BE2C (cell line): ENCODE measurements at places on chromosomes 2 and 18.
A peak's percentile ranks its signal among the peaks of the same experiment; 100 is the strongest.

- no peak for DNase-seq
These were observed 109.9 kb upstream of the CRIM1 start for GRCh38 chr2:36245651-36246050.

- peak; percentile 24 for DNase-seq
These were observed 218.4 kb upstream of the REV1 start for GRCh38 chr2:99708231-99708630.

DNA sequence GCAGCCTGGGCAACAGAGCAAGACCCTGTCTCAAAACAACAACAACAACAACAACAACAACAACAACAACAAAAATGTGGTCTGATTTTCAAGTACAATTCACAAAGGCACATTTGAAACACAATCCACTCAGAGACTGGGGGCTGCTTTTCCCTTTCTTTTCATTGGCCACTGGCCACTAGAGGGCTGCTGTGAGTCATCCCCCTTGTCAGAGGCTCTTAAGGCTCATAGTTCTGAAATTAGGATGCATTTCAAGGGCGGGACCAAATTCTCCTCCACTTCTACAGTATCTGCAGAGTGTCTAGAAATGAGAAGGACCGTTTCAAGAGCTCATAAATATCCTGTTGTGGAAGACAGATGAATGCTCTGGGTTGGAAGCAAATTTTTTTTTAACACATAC, 285.4 kb downstream of the NRXN1 start:
- peak; percentile 30 for DNase-seq

DNA sequence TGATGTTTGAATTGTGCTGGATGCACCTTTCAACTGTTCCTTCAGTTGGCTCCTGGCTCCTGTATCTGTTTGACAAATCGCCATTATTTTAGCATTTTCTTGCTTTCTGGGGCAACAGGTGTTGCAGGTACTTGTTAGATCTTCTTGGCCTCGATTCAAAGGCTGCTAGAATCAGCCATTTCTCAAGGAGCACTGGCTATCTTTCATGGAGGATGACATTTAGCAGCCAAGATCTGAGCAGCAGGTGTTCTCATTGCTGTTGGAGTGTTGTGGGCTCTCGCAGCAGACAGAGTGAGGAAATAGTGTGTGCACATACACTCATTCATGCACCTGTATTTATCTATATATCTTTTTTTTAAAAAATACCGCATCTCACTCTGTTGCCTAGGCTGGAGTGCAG, 52.2 kb downstream of the INPP5D start:
- no peak for DNase-seq

GRCh38 chr18:21242141-21242779, at the start of gene GREB1L:
TSS of gene GREB1L (plus strand) at chr18:21242232. CDS start at chr18:21383519, 141,287 bp downstream.
- peak; percentile 33 for DNase-seq

DNA sequence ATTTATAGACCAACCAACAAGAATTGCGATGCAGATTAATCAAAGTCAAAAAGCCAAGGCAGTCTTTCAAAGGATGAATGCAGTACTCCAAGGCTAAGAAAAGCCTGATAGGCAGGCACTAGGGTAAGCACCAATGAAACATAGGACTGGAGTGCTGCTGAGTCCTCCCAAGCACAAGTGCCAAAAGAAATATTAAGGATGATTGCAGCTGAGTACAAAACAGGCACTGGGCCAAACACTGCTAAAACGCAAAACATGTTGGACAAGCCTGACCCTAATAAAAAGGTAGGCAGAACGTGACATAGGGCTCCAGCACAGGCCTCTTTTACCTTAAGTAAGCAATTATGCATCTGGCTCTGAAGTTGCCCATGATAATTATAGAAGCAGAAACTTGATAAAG, 160.1 kb upstream of the LRP1B start:
- no peak for DNase-seq

DNA sequence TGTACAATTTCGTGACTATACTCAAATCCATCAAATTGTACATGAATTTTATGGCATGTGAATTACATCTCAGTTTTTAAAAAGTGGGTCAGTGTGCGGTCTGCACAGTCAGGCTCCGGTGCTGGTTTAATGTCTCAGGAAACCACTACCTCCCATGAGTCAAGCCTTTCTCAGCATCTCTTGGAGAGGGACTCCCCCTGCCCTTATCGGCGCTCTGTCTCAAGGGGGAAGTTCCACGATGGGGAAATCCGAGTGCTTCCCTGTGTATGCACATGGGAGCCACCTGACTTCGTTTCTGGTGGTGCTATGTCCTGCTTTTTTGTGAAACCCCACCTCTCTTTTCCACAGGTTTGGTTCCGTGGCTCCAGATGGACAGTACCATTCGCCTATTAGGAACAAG, 72.5 kb downstream of the ACOXL start:
- no peak for DNase-seq

- DNase-seq, result no peak
These were observed 482.0 kb downstream of the PIK3C3 start for GRCh38 chr18:42437001-42437400.

DNA sequence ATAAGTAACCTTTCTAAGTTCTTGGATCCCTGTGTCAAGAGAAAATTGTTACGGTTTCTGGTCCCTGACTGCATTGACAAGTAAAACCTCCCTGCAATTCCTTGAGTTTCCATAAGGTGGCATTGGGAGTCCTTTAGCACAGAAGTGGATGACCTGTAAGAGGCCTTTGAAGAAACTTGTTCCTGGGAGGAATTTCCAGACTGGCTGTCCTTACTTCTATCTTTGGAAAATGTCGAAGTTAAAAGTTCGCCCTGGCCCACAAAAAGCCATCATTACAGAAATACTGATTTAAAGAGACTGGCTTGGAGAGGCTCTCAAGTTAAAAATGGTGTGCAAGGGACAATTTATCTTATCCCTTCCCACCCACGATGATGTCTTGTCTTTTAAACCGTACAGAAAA, 218.4 kb downstream of the CDH20 start:
- DNase-seq, result peak; percentile 20

DNA sequence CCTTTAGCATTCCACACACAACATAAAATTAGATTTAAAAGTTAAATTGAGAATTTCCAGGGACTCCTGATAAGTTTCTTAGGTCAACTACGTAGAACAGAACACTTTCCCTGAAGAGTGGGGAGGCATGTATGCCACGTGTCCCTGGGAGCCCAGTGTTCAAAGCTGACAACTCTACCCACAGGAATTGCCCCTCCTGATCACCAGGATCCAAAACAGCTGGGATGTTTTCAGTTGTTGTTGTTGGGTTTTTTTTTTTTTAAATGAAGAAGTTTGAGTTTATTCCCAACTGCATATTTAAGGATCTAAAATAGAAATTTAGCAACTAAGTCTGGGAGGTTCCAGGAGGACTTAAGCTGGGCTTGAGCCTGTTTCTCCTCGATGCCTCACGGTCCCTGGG, 100.5 kb downstream of the TPGS2 start:
- DNase-seq, result no peak
